Stimulated activated CD8-positive, alpha-beta memory T cell treated with anti-CD3 and anti-CD28 coated beads, Interleukin-2, amount 100 ng/mL, for 1 hour (primary cell): ENCODE measurements at places on chromosomes 3 and 15.

DNA sequence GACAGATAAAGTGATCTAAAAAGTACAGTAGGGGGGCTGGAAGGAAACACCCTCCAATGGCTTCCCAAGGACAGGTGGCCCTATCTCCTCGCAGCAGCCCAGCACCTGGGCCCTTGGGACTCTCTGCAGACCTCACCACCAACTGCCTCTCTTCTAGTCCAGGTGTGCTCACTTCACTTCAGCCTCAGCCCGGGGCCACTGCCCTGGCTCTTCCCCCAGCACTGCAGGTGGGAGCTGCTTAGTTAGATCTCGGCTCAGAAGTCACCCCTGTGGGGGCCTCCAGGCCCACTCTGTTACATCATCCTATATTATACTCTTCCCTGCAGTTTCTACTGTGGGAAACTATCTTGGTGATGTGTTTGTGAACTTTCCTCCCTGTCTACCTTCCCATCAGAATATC is 2.0 kb downstream of the KLF15 start:
- no peak for DNase-seq

GRCh38 chr3:102183623-102184022 is 251.2 kb upstream of the ZPLD1 start:
- no peak for DNase-seq

GRCh38 chr3:193190146-193190786 is 50.8 kb upstream of the PLAAT1 start:
- no peak for DNase-seq

DNA sequence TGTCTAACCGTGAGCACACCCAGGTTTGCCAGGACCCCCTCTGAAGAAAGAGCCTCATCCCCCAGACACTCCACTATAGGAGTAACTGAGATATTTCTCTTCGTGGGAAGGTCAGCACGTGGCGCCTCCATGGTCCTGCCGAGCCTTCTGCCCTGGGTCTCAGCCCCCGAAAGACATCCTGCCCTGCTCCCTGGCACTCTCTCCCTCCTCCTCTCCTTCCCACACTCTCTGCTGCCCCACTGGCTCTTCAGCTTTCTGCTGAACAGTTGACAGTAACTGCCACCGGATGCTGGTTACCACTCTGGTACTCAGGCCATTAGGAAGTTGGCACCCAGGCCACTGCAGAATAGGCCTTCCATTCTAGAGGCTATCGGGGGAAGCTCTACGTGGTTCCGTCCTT is 185.2 kb downstream of the UACA start:
- no peak for DNase-seq

GRCh38 chr3:139476348-139476747 is at the start of gene RBP2:
Gene RBP2 (minus strand): TSS chr3:139476516. CDS start chr3:139476459, 57 bp downstream.
- no peak for DNase-seq

GRCh38 chr15:29094711-29095110 is 174.9 kb downstream of the NSMCE3 start:
- DNase-seq: no peak

DNA sequence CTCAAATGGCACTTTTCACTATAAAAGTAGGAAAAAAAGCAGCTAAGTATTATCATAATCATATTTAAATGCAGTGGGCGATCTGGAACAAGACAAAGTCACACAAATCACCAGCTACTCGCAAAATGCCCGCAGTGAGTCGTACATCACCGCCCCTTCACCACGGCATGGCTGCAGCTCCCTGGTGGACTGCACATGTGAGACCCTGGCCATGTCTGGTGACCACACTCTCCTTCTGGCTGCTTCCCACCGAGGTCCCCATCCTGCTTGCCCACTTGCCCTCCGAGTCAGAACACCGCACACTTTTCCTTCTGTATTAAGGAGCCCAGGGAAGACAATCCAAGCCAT is 38.6 kb downstream of the ACAA1 start:
- DNase-seq: no peak

GRCh38 chr15:43877371-43877770 is 50.6 kb downstream of the WDR76 start:
- DNase-seq: no peak

DNA sequence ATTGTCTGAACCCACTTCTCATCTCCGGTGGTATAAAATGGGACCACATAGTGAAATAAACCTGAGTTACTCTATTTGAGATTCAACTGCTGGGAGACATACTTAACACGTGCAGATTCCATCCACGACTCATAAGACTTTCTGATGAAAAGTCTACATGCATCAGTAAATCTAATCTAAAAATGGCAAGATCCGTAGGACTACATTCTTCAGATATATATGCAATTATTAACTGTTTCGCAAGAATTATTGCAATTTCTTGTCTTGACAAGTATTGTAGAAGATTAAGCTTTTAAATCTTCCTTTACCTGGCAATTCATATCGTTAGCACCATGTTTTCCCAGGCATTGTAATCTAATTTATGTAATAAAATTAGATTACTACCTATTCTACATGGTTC is 718.7 kb upstream of the CBLB start:
- no peak for DNase-seq

DNA sequence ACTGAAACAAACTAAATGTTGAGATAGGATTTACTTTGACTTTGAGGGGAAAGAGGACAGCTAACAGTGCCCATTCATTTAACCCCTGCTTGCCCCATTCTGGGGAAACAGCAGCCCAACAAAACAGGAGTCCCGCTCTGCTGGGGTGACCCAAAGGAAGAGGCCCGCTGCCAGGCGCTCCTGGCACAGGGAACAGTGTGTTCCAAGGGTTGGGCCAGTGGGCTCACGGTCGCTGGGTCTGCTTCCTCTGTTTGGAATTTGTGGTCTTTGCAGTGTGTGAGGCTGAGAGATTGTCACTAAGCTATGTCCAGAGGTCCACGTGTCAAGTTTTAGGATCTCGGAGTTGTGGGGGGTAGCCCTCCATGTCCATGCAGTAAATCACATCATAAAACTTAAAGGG is 250.4 kb upstream of the C2CD4B start:
- no peak for DNase-seq

DNA sequence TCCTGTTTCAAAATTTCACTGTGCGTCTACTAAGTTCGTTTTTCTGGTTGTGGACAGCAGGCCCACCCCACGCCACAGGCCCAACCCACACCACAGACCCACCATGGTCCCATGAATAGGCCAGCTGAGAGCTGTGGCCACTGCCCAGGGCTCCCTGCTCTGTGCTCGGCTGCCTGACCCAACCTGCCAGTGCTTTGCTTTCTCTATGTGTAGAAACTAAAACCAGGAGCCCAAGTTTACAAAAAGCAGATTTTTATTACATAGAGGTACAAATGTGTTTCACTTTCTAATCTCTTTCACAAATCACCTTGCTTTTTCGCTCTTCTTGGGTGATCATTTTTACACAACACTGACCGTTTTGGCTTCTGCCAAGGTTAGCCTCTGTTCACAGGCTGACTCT is 69.1 kb downstream of the HERC2 start:
- DNase-seq: no peak

- no peak for DNase-seq
Observed at GRCh38 chr15:78641102-78641748, at the start of gene CHRNB4. Gene CHRNB4 (minus strand): TSS chr15:78641210. CDS start chr15:78641133, 77 bp downstream.

DNA sequence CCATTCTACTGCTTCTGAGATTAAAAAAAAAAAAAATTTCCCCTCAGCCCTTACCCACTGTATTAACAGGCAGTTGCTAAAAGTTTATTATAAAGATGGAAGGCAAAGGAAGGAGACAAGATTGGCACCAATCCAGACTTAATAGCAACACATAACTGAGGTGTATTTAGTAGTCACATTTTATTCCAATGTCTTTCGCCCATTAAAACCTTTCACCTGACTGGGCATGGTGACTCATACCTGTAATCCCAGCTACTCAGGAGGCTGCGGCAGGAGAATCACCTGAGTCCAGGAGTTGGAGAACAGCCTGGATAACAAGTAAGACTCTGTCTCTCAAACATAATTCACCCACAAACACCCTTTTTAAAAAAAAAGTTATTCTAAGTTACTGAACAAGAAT is 4.4 kb downstream of the ACAP2 start:
- no peak for DNase-seq

DNA sequence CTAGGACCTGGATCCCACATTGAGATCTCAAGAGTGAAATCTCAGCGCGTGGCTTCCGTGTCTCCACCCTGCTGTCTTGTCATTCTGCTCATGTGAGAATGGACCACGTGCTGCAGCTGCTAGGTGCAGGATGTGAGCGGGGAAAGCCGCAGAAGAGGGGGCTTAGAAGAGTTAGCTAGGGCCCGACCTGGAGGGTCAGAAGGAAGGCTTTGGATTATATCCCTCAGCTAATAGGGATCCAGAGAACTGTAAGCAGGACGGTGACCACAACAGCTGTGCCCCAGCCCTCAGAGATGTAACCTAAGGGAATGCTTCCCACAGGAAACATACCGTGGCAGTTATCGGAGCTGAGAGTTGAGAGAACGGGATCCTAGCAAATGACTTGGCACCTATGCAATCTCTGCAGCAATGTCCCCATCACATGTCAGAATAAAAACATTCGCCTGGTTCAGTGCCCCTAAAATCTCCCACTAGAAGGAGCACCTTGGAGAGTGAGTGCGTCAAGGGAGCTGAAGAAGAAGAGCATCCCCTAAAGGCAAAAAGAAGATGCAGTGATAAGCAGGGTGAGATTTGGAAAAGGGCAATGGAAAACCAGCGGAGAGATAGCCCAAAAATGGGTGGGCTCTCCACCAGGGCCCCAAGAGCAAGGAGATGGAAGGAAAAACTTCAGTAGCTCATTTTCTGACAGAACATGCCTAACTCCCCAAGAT is 76.9 kb upstream of the ST8SIA2 start:
- DNase-seq: no peak

- DNase-seq: no peak
Observed at GRCh38 chr3:100090669-100091005, 23.7 kb downstream of the FILIP1L start.

DNA sequence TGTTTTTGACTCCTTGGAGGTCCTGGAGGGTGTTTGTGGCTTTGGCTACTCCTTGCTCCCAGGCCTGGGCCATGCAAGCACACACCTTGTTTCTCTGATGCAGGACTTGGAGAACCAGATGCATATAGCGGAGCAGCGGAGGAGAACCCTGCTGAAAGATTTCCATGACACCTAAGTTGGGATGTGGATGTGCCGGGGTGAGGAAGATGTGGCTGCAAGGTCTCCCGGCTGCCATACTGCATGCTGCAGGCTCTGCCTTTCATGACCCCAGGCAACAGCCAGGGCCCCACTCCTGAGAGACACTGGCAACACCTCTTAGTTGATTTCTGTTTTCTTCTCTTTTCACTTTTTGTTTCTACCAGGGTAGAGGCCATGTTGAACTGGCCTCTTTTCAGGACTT is 6.9 kb upstream of the P4HTM start:
- DNase-seq: no peak

DNA sequence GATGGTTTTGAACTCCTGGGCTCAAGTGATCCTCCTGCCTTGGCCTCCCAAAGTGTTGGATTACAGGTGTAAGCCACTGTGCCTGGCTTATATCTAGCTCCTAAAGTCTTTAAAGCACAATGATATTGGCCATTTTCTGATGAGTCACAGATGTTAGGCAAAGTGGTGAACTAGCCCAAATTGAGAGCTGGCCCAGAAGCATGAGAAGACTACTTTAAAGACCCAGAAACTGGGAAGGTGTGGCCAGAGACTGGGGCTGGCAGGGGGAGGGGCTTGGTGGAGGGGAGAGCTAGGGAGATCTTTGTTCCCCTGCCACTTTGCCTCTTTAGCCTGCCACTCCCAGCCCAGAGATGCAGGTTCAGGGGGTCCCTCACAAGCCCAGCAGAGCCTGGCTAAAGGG is 21.6 kb downstream of the CHRNA3 start:
- DNase-seq: no peak

DNA sequence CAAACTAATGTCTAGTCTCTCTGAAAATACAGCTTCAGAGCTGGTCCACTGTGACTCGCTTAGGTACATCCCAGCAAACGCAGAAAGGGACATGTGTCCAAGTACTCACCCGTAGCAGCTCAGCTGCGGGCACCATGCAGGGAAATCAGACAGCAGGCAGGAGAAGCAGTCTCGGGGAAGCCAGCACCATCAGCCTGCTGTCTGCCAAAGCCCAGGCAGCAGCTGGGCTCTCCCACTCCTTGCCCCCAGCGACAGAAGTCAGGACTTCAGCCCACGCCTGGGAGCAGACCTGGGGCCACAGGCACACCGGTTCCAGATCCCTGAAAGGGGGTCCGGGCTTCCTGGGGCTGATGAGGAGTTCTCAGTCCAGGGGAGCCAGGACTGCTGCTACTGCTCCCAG is 34.9 kb downstream of the SEMA5B start:
- no peak for DNase-seq

DNA sequence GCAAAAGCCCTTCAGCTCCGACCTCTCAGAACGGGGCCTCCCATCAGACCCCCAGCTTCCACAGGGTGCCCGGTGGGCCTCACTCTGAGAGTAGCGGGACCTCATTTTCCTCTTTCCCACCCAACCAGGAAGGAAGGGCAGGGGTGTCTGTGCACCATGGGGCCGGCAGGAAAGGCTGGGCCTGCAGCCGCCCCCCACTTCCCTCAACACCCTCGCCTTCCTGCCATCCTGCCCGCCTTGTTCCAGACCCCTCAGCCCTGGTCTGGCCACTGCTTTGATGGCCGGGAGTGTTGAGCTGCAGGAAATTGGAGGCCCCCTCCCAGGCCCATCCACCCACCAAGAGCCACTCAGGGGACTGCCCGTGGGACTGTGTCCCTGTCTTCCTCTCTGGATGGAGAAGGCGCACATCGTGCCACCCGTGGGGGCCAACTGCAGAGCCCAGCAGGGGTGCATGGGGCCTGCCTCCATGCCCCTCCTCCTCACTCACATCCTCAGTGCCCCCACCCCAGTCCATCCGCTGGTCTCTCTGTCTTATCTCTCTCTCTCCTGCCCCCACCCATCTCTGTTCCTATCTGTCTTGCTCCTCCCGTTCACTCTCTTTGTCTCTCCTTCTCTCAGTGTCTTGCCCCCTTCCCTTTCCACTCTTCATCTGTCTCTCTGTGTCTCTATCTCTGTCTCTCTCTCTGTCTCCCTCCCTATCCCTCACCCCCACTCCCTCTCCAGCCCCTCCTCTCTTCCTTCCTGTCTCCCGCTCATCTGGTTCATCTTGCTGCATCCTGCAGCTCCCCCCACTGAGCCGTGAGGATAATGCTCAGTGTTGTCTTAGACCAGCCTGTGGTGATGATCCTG is 1.8 kb upstream of the PLXND1 start:
- DNase-seq: no peak
